ENCODE measurements at places on chromosomes 12 and 14. TPM values are rescaled to one million over a fixed set of nuclear protein-coding genes. Genes with fewer than 3 reads are reported as not detected.

SSTR1 gene
- not detected for total RNA-seq

LRP1 gene
- 57.0 TPM for total RNA-seq

NPFF gene
- not detected for total RNA-seq

GRIN2B gene
- not detected for total RNA-seq

FGF6 gene
- not detected for total RNA-seq

GPR68 gene
- total RNA-seq = not detected

PPP4R4 gene
- total RNA-seq = 6.3 TPM

ULK1 gene
- 9.8 TPM for total RNA-seq

ANKRD52 gene
- total RNA-seq = 22.8 TPM

FOXG1 gene
- not detected for total RNA-seq

EFCAB11 gene
- 13.8 TPM for total RNA-seq

COX8C gene
- not detected for total RNA-seq

ART4 gene
- total RNA-seq = not detected

Data from mammary epithelial cell (primary cell).